Transverse colon (tissue), 4 donors: ENCODE measurements at places on chromosomes 1 and 21.

- no peak for DNase-seq
These were observed 239.8 kb downstream of the SDCCAG8 start for GRCh38 chr1:243495442-243496186.

DNA sequence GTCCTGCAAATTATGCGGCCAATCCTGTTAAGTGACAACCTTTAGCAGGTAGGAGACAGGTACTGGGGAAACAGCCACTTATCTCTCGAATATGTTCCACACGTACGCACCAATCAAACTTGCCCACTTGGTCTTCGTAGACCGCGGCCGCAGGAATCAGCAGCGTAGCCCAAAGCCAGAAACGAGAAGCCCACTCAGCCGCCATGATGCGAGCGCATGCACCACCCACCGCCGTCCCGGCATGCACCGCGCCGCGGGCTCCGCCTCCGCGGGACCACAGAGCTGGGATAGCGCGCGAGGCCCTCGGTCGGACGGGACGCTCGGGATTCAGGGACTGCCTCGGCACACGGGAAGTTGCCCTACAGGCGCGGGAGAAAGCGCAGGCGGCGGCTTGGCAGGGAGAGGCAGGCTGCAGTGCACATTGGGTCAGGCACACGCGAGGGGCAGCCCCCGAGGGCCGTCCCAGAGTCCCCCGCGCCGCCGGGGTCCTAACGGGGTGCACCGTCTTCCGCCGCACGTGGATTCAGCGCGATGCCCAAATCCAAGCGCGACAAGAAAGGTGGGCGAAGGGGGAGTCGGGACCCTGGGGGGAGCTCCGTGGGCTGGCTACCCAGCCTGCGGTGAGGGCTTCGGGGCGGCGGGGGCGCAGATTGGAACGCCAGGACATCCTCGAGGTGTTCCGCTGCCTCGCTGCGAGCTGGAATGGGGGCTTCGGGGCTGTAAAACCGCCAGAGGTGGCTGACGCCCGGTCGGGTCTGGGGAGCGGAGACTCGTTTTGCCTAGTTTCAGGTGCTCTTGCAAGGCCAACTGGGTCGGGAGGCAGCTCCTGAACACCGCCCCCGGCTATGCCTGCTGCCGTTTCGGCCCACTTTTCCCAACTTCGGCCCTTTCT is at the start of the genes EMC1 and MRTO4:
Gene EMC1 (minus strand): TSS at position 220 of the 892 bp plus-strand sequence. CDS start 15 bp downstream, at position 205.
Gene MRTO4 (plus strand): TSS at position 501 of the 892 bp plus-strand sequence. CDS start 31 bp downstream, at position 532.
- DNase-seq, result peak; percentile 88

GRCh38 chr21:26072666-26073615 is 97.6 kb downstream of the APP start:
- no peak for DNase-seq

DNA sequence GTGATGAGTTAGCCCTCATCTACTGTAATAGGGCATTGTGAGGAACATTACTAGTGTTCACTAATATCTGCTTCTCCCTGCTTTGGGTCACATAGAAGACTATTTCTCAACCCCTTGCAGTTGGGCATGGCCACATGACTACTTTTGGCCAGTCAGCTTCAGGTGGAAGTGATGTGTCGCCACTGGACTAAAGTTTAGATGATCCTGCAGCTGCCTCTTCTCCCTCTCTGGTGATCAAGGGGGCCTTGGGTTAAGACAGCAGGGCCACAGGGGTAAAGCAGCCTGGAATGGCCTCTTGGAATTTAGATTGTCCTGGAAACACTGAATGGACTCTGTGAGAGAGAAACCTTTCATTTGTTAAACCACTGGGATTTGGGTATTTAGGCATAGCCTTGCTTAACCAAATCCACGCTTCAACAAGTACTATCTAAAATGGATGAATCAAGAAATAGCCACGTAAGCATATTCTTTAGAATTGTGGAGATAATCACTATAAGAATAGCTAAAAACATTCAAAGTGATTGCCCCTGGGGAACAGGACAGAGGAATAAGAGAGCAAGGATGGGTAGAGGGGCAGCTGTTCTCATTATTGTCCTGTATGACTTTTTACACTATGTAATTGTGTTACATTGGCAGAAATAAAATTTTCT is 41.2 kb downstream of the OPRD1 start:
- no peak for DNase-seq

- DNase-seq, result peak; percentile 28
These were observed 100.9 kb upstream of the RUNX3 start for GRCh38 chr1:25030674-25031589.

GRCh38 chr1:10236405-10237156 is 26.2 kb downstream of the KIF1B start:
- no peak for DNase-seq

DNA sequence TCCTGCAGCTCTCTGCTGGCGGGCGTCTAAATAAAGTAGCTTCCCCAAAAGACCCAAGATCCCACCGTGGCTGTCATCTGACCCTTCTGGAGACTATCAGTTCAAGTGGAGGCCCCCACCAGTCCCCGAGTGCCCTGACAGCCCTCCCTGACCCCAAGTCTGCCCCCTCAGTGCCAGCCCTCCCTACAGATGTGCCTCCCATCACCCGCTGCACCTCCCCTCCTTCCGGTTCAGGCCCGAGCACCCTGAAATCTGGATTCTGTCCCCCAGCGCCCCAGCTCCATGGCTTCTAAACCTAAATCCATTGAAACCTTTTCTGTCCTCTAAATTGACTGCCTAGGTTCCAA is 595 bp downstream of the IL10RB start:
- DNase-seq, result peak; percentile 45
